ENCODE measurements at places on chromosomes 7 and 10.
A peak's percentile ranks its signal among the peaks of the same experiment; 100 is the strongest.

DNA sequence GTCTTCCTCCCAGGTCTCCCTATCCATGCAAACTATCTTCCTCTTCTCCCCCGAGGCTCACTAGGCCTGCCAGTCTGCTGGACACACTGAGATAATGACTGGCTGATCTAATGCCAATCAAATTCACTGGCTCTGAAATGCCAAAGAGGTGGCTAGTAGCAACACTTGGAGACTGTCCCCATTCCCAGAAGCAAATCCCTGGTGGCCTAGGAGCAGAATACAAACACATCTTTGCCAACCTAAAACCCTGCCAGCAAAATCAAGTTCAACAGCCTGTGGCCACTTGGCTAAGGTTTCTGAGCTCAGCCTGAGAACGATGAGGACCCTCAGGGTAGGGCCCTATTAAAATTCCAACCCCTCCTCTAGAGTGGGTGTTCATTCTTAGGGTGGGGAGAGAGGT lies 46.6 kb downstream of the SH3PXD2A start:
- DNase-seq, result no peak

DNA sequence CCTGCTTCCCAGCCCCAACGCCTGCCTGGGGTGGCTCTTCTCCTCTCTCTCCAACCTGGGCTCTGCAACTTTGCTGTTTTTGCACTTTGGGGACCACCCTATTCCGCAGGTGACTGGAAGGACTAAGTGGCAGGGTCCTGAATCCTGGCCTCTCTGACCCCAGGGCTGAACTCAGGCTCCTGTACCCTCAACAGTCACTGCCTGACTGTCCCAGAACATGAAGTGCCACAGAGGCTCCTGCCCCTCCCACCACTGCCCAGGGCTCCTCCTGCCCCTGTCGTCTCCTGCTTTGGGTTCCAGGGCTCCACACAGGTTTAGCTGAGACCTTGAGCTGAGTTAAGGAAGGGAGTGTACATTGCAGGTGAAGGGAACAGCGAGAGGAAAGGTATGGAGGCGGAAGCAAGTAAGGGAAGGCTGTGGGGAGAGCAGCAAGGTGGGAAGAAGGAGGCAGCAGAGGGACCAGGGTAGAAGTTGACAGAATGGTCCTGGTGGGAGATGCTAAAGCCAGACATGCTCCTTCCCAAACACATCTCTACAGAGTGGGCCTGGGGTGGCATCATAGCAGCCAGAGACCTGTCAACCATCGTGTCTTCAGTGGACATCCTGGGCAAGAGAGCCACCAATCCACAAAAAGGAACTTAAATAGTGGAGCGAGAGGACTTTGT lies 5.7 kb upstream of the GRID1 start:
- no peak for DNase-seq

GRCh38 chr10:3754727-3755439 lies 30.1 kb downstream of the KLF6 start:
- peak; percentile 95 for DNase-seq

DNA sequence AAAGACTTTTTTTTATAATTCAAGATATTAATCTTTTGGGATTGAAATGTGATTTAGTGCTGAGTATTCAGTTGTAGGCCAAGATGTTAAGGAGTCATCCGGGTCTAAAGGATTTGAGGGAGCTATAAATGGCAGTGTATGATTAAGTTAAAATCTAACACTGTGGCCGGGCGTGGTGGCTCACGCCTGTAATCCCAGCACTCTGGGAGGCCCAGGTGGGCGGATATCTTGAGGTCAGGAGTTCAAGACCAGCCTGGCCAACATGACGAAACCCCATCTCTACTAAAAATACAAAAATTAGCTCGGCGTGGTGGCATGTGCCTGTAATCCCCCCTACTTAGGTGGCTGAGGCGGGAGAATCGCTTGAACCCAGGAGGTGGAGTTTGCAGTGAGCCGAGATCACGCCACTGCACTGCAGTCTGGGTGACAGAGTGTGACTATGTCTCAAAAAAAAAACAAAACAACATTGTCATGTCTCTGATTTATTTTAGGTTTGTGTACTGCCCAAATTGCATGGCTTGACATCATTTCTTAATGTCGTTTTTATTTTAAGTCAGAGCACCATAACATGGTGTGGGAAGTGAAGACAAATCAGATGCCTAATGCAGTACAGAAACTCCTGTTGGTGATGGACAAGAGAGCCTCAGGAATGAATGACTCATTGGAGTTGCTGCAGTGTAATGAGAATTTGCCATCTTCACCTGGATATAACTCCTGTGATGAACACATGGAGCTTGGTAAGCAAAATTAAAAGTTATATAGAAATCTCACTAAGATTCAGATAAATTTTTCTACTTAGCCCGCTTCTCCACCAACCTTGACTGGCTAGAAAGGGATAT lies 10.7 kb downstream of the HBP1 start:
- DNase-seq, result peak; percentile 57

DNA sequence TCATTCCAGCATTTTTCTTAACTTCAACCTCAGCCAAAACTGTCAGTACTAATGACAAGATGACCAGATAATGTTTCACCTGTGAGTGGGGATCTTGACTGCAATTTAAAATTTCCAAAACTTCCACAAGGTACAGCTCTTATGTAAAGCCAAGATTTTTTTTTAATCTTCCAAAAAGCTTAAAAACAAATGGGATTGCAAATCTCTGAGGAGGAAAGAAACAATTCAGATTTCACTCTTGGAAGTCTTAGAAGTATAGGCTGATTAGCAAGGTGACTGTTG lies 90.2 kb downstream of the AGMO start:
- DNase-seq, result no peak

GRCh38 chr7:28556025-28556424 lies 143.7 kb downstream of the CREB5 start:
- no peak for DNase-seq

GRCh38 chr10:110175406-110175805 lies 32.0 kb upstream of the MXI1 start:
- DNase-seq, result no peak

DNA sequence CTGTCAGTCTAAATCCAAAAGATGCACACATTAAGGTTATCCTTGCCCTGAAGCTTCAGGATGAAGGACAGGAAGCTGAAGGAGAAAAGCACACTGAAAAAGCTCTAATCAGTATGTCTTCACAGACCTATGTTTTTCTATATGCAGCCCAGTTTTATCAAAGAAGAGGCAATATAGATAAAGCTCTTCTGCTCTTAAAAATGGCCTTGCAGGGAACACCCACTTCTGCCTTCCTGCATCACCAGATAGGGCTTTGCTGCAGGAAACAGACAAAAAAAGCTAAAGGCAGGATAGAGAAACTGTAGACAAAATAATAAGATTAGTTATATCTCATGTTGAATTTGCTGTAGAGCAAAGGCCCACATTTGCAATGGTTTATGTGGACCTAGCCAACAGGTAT lies 14.9 kb upstream of the IFIT1B start:
- no peak for DNase-seq

DNA sequence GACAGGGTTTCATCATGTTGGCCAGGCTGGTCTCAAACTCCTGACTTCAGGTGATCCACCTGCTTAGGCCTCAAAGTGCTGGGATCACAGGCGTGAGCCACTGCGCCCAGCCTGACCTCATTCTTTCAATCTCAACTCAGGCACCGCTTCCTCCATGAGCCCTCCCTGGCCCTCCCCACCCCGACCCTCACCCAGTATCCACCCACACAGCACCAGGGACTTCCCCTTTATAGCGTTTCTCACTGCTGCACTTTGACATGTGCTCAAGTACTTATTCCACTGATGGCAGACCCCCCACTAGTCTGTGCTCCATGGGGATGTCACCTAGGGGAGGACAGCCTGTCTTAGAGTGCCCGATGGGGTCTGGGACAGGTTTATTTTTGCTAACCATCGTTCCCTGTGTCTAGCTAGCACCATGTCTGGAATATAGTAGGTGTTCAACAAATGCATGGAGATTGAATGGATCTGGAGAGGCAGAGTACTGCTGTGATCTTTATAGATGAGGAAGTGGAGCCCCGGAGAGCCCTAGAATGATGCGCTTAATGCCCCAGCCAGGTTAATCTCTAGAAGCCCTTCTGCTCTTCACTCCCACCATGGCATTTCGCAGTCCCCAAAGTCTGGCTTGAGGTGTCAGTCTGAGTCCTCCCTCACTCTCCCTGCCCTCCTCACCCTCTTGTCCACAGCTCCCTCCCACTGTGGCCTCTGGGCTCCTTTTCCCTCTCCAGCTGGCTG lies 258.8 kb downstream of the RPS24 start:
- DNase-seq, result no peak

DNA sequence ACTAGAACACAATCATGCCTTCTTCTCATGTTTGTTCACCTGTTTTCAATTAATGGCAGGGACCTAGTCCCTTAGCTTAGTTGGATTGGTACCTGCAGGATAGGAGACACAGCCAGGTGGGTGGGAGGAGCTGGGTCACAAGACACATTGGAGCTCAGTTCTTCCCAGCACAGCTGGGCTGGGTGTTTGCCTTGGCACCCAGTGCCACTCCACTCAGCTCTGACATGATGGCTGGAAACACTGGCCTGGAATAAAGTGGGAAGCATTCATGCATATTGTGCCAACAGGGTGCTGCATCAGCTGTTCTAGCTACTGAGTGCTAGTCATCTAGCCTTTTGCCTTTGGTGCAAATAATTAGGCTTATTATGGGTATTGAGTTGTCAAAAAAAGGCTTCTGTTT lies 226.1 kb downstream of the PTEN start:
- no peak for DNase-seq

- DNase-seq, result no peak
Measured at GRCh38 chr10:31660300-31660699, 268.3 kb downstream of the ARHGAP12 start.

DNA sequence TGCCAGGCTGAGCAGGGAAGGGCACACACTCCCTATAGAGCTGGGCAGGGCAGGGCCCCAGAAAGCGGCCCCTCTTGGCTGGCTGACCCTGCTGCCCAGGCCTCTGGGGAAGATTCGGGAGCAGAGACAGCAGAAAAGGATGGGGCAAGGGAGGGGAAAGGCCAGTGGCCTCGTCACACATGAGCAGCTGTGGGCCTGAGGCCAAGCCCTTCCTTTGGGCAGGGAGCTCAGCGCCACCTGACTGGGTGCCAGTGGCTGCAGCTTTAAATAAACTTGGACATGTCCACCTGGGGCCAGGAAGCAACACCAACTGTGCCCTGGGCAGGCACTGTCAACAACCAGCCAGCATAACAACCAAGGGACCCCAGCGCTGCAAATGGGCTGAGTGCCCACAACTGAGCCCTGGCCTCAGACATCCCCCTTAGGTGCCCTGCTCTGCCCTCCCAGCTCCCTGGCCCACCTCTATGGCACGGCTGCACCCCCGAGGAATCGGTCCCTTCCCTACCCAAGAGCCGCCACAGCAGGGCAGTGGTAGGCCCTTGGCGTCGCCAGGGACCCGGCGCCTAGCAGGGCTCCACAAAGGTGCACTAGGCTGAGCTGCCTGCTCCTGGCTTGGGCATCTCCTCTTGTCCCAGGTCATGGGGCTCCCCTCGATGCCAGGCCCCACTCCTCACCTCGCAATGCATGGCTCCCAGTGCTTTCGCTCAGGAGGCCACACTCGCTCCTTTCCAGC lies 2.6 kb downstream of the CAMK2B start:
- DNase-seq, result no peak

DNA sequence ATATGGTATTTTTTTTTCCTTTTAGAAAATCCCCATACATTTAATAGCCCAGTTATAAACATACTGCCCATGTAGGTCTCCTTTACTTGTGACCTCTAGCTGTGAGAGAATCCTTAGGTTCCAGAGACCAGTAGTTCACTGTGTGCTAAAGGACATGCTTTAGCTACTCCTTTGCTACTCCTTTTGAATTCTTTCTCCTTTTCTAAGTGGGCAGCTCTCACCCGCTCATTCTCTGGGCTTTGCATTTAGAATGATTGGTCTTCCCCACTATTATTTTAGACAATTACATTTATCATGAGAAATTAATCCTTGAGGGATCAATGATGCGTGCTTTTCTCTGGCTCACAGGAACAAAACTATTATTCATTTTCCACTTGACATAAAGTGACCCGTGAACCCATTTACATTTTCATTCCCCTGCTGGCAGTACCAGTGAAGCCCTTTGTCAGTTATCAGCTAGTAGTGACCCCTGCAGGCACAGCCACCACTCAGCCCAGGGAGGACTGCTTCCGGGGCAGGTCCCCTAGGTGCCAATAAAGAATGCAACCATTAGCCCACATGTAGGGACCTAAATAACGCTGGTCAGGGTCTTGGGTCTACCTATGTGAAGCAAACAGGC lies 844.3 kb downstream of the CNTNAP2 start:
- no peak for DNase-seq

- DNase-seq, result peak; percentile 2
Measured at GRCh38 chr10:58894929-58895328, 281.5 kb upstream of the PHYHIPL start.

GRCh38 chr7:91041141-91041540 lies 223.1 kb upstream of the FZD1 start:
- no peak for DNase-seq

- DNase-seq, result no peak
Measured at GRCh38 chr10:85151506-85151905, 823.1 kb downstream of the CCSER2 start.

- peak; percentile 85 for DNase-seq
Measured at GRCh38 chr10:17257466-17258321, 29.7 kb downstream of the VIM start.

DNA sequence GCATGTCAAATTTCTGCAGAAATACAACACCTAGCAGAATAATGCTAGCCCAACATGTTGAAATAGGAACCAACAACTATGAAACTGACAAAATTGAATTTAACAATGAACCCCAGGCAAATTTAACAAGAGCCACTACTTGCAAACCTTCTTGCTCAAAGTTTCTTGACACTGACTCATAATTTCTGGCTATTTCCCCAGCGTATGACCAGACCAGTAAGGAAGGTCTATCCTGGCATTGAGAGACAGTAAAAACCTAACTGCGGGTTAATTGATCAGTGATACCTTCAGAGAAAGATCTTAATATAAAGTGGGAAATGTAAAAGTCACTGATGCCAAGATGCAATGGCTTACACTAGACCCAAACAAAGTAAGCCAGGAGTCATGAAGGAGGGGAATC lies 510.1 kb downstream of the ARL4A start:
- DNase-seq, result peak; percentile 71

- DNase-seq, result no peak
Measured at GRCh38 chr7:30255064-30255769, 29.2 kb upstream of the ZNRF2 start.

DNA sequence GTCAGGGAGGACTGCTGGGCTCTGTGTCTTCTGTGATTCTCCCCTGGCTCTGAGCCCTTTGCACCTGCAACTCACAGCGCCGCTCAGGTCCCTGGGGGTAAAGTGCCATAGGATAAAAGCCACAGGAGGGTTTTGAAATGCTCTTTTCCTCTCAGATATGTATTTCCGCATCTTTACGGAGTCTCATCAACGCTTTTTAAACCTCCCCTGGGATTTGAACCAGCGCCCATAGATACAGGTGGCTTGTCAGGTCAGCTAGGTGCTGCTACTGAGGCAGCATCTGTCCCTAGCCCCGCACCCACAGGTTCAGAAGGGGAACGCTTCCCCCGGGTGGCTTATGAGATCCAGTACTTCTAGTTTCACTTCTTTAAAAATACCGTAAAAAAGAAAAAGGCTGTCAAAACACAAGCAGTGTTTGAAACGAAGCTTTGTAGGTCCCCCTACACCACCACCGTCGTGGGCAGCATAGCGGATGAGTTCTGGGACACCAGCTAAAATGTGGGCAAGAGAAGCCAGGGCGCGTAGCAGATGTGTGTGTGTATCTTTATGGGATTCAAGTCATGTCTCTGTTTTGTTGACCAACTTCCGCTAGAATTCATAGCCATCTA lies 173.5 kb downstream of the CUX1 start:
- DNase-seq, result no peak

GRCh38 chr10:101644002-101644401 lies 51.0 kb downstream of the FBXW4 start:
- DNase-seq, result no peak

- no peak for DNase-seq
Measured at GRCh38 chr7:145143685-145144084, 307.8 kb upstream of the TPK1 start.

- no peak for DNase-seq
Measured at GRCh38 chr10:77641344-77641743, 3.7 kb upstream of the KCNMA1 start.
